ENCODE measurements at places on chromosomes 4 and X. TPM values are rescaled to one million over a fixed set of nuclear protein-coding genes. Genes with fewer than 3 reads are reported as not detected.
A peak's percentile ranks its signal among the peaks of the same experiment; 100 is the strongest.

The PSAPL1 gene
- 1.2 TPM for total RNA-seq

The HDX gene
- total RNA-seq = 10.7 TPM

GRCh38 chr4:153651116-153651515 is 33.0 kb upstream of the TLR2 start:
- peaks cover 10% of the 10 kb centered on the region for H3K4me1 ChIP-seq
- H3K4me3 ChIP-seq = no peak overlapping the region
- H3K36me3 ChIP-seq = no peaks in the 10 kb centered on the region
- H3K27me3 ChIP-seq = peaks cover 15% of the 10 kb centered on the region

GRCh38 chr4:24443200-24443599 is 141.2 kb downstream of the DHX15 start:
- no peaks in the 10 kb centered on the region for H3K36me3 ChIP-seq
- peaks cover 5% of the 10 kb centered on the region for H3K4me1 ChIP-seq
- DNase-seq = no peak
- no peak overlapping the region for H3K4me3 ChIP-seq
- peaks cover 7% of the 10 kb centered on the region for H3K27me3 ChIP-seq
- H3K27ac ChIP-seq = no peak overlapping the region

The NOX1 gene
- total RNA-seq = 0.70 TPM

The TCP11X1 gene
- not detected for total RNA-seq

DNA sequence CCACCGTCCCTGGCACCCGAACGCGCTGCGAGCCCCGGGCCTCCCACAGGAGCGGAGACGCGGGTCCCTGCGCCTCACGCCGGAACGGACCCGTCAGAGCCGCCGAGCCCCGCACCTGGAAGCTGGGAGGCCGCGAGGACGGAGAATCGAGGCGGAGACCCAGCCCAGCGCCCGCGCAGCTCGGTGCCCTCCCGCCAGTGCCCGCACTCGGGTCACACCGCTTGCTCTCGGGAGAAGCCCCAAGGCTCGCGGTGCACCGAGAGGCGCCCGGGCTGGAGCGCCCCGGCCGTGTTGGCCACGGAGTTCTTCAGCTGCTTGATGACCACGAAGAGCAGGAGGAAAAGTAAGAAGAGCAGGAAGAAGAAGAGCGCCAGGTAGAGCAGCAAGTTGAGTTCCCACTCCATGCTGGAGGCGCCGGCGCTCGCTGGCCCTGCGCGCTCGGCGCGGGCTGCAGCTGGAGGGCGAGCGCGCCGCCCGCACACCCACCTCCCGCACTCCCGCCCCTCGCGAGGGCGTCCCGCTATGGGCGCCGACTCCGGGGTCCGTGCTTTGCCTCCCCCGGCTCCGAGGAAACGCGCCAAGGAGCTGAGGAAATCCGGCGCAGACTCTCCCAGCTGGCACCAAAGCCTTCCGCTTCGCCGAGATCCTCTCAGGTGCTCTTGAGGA is at the start of gene SMIM43:
Gene SMIM43 (minus strand): TSS at position 463 of the 666 bp plus-strand sequence. CDS start 59 bp downstream, at position 404.
- H3K36me3 ChIP-seq = no peaks in the 10 kb centered on the region
- no peak for DNase-seq
- H3K4me1 ChIP-seq = peaks cover 6% of the 10 kb centered on the region
- H3K27me3 ChIP-seq = peaks cover 95% of the 10 kb centered on the region

The TRIML1 gene
- total RNA-seq = 2.0 TPM

DNA sequence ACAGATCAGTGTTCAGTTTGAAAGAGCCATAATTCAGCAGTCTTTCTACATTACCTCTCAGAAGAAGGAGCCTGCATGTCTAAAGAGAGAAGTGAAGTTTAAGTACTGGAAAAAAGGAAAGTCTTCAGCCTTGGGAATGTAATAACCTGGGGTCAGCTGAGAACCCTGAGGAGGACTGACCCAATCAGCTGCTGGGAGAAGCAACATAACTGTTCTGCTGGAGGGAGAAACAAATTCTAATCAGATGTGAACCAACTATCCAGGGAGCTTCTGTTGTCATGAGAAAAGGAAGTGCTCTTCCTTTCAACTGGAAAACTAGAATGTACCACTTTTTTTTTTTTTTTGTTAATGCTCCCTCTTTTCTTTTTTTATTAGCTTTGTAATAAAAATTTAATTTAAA is 64.5 kb upstream of the PDE5A start:
- H3K27me3 ChIP-seq = no peaks in the 10 kb centered on the region
- peaks cover 4% of the 10 kb centered on the region for H3K36me3 ChIP-seq
- peak overlapping the region; percentile 23 for H3K4me3 ChIP-seq
- no peak for DNase-seq
- H3K4me1 ChIP-seq = peaks cover 7% of the 10 kb centered on the region
- H3K27ac ChIP-seq = no peak overlapping the region

DNA sequence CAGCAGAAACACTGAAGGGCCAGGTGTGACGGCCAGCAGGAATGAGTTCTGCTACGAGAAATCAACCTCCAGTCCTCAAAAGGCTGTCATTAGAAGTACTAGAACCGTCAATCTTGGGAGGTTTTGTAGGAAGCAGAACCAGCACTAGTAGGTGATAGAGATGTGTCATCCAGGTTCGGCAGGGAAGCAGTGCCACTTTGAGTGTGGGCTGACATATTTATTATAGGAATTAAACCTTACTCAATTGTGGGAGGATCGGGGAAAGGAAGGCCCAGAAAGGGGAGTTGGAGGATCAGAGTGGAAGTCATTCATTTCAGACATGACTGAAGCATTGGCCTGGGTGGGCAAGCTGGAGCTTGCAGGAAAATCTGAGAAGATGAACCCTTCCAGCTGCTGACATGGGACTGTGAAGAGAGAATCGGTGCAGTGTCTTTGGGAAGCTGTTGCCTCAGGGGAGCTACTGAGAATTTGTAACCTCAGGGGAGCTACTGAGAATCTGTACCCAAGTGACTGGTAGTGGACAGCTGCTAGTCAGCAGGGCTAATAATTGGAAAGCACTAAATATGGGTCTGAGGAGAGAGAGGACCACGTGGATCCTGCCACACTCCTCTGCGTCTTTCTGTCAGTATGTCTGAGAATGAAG is 177.4 kb downstream of the SPRY1 start:
- no peaks in the 10 kb centered on the region for H3K36me3 ChIP-seq
- no peak for DNase-seq
- H3K4me3 ChIP-seq = no peak overlapping the region
- no peaks in the 10 kb centered on the region for H3K27me3 ChIP-seq
- no peaks in the 10 kb centered on the region for H3K4me1 ChIP-seq
- no peak overlapping the region for H3K27ac ChIP-seq

GRCh38 chr4:147157860-147158701 is 212.4 kb upstream of the TTC29 start:
- peak; percentile 71 for DNase-seq
- peak overlapping the region; percentile 76 for H3K4me3 ChIP-seq
- no peaks in the 10 kb centered on the region for H3K36me3 ChIP-seq
- peaks cover 22% of the 10 kb centered on the region for H3K4me1 ChIP-seq
- no peaks in the 10 kb centered on the region for H3K27me3 ChIP-seq
- H3K27ac ChIP-seq = no peak overlapping the region

The FRMPD4 gene
- total RNA-seq = 0.22 TPM

GRCh38 chr4:7766661-7767345 is 172.9 kb downstream of the AFAP1 start:
- H3K27ac ChIP-seq = no peak overlapping the region
- H3K27me3 ChIP-seq = no peaks in the 10 kb centered on the region
- peaks cover 8% of the 10 kb centered on the region for H3K36me3 ChIP-seq
- no peak overlapping the region for H3K4me3 ChIP-seq

DNA sequence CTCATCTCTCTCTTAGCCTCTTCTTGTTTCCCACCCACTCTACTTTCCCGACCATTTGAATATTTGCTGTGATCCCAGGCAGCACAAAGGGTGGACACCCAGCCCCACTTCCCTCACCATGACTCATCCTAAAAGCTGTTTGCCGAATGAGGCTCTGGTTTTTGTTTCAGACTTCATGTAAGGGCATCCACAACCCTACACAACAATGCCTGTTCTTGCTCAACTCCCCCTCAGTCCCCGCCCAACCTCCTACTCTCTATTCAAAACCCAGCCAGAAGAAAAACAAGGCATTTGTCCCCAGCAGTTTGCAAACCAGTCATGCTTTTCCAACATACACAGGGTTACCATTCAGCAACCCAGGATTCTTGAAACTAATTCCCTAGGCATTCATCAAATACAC is 516.5 kb upstream of the CNKSR2 start:
- no peaks in the 10 kb centered on the region for H3K4me1 ChIP-seq
- H3K36me3 ChIP-seq = no peaks in the 10 kb centered on the region
- DNase-seq = no peak
- H3K27me3 ChIP-seq = no peaks in the 10 kb centered on the region
- no peak overlapping the region for H3K27ac ChIP-seq

The FMR1 gene
- 63.2 TPM for total RNA-seq

GRCh38 chrX:149572743-149573142 is 14.5 kb downstream of the MAGEA9B start:
- no peak for DNase-seq
- H3K4me1 ChIP-seq = no peaks in the 10 kb centered on the region
- H3K27ac ChIP-seq = no peak overlapping the region
- H3K36me3 ChIP-seq = no peaks in the 10 kb centered on the region
- no peaks in the 10 kb centered on the region for H3K27me3 ChIP-seq

The SSX4B gene
- total RNA-seq = not detected

GRCh38 chr4:54723220-54723619 is 65.5 kb downstream of the KIT start:
- H3K4me1 ChIP-seq = no peaks in the 10 kb centered on the region
- no peaks in the 10 kb centered on the region for H3K36me3 ChIP-seq
- no peaks in the 10 kb centered on the region for H3K27me3 ChIP-seq
- no peak for DNase-seq
- no peak overlapping the region for H3K27ac ChIP-seq

DNA sequence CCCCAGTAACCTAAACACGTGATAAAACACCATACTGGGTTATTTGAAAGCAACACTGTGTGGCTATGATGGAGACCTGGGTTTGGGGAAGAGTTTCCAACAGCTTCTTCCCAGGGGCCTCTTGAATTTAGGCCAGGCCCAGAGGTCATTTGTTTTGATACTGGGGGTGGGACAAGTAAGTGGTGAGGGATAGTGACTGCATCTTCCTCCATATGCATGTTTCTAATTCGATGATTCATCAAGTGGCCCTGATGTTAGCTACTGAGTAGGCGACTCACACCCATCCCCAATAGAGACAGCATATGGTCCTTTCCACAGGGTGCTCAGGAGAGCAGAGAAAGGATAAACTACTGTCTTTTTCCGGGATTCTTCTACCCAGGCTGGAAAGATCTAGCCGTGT is 2.7 kb downstream of the NDP start:
- H3K27me3 ChIP-seq = peaks cover 32% of the 10 kb centered on the region
- DNase-seq = no peak
- H3K27ac ChIP-seq = no peak overlapping the region
- peaks cover 7% of the 10 kb centered on the region for H3K4me1 ChIP-seq
- H3K4me3 ChIP-seq = no peak overlapping the region
- H3K36me3 ChIP-seq = no peaks in the 10 kb centered on the region

The CLTRN gene
- total RNA-seq = 1.6 TPM

The TCEAL7 gene
- total RNA-seq = 6.2 TPM

- H3K4me1 ChIP-seq = peaks cover 11% of the 10 kb centered on the region
- H3K27ac ChIP-seq = peak overlapping the region; percentile 4
- H3K27me3 ChIP-seq = no peaks in the 10 kb centered on the region
- no peak overlapping the region for H3K4me3 ChIP-seq
- no peak for DNase-seq
These were observed 255.4 kb downstream of the ARHGAP10 start for GRCh38 chr4:147987252-147987651.

The C1QTNF7 gene
- 1.8 TPM for total RNA-seq

DNA sequence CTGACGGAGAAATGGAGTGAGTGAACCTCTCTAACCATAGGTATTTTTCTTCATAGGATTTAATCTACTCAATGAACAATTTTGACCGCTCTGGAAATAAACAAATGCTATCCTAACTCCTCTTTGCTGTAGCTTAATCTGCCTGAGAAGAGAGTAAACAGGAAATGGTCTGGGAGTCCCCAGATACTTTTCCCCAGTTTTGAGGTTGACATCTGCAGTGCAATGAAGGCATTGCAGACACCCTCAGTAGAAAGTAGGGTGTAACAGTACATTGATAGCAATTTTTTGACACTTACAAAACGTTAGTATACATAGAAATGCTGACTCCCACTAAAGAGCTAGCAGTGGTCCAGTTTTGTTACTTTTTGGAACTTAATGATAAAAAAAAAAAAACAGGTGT is 495.9 kb upstream of the FAM241A start:
- DNase-seq = no peak
- peaks cover 10% of the 10 kb centered on the region for H3K4me1 ChIP-seq
- no peak overlapping the region for H3K4me3 ChIP-seq

The FHIP1A gene
- 13.2 TPM for total RNA-seq

DNA sequence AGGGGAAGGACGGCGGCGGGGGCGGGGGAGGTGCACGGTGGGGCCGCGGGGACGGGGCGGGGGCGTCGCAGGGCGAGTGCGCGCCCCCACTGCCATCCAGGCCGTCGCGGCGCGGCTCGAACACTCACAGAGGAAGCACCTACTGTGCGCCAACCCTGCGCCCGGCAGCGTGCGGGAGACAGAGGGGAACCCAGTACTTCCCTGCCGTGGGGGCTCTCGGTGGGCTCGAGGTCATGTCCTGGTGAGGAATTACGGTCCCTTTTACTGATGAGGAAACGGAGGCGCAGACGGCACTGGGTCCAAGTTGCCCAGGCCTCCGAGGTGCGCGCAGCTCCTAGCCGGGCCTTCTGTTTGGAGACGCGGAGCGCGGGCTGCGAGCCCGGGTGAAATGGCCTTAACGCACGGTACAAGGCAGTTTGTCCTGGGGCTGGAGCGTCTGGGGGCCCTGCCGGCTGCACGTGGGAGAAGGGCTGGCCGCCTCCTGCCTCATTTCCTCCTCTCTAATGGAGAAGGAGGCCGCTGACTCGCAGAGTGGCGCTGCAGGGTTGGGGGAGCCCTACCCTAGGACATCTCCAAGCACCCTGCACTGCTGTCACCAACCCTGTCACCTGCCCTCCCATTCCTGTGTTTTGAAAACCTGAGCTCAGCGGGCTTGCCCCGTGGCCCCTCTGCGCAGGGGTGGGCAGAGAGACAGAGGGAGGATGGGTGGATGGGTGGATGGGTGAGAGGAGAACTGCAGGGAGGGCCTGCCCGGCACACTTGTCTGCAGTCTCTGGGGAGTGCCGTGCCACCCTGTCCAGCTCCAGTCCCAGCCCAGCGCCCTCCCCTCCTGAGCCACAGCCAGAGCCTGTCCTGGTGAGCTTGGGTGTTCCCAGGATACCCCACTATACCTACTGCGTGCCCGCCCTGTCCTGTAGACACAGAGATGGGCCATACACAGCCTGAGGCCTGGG is 106.0 kb downstream of the ADRA2C start:
- H3K27ac ChIP-seq = no peak overlapping the region
- H3K27me3 ChIP-seq = peaks cover 86% of the 10 kb centered on the region

GRCh38 chr4:86594559-86595425 is 677 bp downstream of the PTPN13 start:
- H3K27me3 ChIP-seq = no peaks in the 10 kb centered on the region
- H3K27ac ChIP-seq = peak overlapping the region; percentile 96
- peak; percentile 70 for DNase-seq
- peak overlapping the region; percentile 98 for H3K4me3 ChIP-seq

GRCh38 chr4:65668201-65669089 is 1.8 kb downstream of the EPHA5 start:
- DNase-seq = no peak
- H3K36me3 ChIP-seq = no peaks in the 10 kb centered on the region
- no peak overlapping the region for H3K27ac ChIP-seq
- H3K4me3 ChIP-seq = peak overlapping the region; percentile 86
- H3K4me1 ChIP-seq = peaks cover 9% of the 10 kb centered on the region
- H3K27me3 ChIP-seq = peaks cover 80% of the 10 kb centered on the region

All from type B pancreatic cell (in vitro differentiated cells).